ENCODE measurements at places on chromosomes 5 and 9.

DNA sequence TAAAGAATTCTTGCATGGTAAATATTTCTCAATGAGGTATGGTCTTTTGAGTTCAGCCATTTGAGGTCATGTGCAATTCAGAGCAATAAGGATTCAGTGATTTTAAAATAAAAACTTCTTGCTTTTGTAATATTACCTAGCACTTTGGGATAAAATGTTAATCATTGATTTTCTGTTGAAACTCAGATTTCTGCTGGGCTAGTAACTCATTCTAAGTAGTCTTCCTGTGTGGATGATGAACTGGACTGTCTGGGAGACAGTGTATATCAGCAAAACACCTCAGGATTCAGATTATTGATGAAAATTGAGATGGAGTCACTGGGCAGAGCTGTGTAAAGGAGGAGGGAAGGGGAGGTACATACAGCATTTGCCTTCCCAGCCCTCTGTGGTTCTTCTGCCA, 10.8 kb upstream of the PSAT1 start:
- no peak for ATAC-seq

DNA sequence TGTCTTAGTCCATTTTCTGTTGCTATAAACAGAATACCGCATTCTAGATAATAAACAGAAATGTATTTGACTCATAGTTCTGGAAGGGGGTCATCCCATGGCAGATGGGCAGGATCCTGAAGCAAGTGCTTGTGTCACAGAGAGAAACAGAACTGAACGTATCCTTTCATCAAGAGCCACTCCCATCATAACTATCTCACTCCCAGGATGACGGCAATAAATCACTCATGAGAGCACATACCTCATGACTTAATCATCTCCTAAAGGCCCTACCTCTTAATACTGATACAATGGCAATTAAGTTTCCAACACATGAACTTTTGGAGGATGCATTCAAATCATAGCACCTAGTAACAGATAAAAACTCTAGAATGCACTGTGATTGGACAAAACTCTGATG, 142.9 kb downstream of the CAMK4 start:
- ATAC-seq, result no peak

DNA sequence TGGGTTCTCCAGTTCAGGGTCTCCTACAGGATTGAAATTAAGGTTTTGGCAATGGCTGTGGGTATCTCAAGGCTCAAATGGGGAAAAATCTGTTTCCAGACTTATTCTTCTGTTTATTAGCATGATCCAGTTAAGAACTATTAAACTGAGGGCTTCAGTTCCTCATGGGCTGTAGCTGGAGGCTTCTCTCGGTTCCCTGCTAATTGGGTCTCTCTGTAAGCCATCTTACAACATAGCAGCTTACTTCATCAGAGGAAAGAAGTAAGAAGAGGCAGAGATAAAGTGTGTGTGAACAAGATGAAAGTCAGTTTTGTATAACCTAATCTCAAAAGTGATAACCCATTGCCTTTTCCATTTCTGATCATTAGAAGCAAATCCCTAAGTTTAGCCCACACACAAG, 391.9 kb downstream of the PSAT1 start:
- ATAC-seq, result no peak

- ATAC-seq, result no peak
These were observed 102.7 kb downstream of the DPYSL3 start for GRCh38 chr5:147407094-147407681.

DNA sequence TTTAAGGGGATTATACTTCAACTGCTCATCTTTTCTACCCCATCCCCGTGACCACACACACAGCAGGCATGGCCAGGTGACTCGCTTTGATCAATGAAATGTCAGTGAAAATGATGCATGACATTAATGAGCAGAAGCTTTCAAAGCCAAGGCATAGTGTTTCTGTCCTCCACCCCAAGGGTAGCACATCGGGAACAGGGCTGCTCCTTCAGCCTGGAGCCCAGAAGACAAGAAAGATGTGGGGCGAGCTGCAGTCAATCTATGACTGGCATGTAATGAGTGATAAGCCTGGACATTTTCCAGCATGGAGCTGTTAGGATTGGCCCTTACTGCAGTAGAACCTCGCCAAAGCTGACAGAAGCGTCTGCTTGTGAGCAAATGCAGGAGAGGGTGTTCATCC, 122.6 kb upstream of the IRX2 start:
- ATAC-seq, result no peak

DNA sequence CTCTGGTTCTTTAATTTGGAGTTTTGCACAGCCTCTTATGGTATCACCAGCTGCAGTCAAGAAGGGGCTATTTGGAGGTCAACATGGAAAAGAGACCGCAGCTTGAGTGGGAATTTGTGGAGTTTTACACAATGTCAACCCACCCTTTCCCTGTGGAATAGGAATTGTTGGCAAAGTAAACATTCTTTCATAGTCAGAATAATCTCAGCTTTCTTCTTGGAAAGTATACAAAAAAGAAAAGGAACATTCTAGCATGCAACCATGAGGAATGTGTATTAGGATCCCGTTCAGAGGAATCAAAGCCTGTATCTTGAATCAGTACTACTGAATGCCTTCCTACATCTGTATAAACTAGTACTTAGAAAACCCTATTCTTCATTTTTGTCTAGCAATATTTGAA, 107.6 kb downstream of the LURAP1L start:
- no peak for ATAC-seq

- ATAC-seq, result no peak
These were observed 43.3 kb downstream of the VAV2 start for GRCh38 chr9:133948561-133949485.

GRCh38 chr5:116766470-116766947, 191.9 kb upstream of the SEMA6A start:
- no peak for ATAC-seq

- no peak for ATAC-seq
These were observed 94.1 kb downstream of the GPR21 start for GRCh38 chr9:123127512-123128075.

- ATAC-seq, result no peak
These were observed 428.2 kb downstream of the ENC1 start for GRCh38 chr5:74212336-74212735.

DNA sequence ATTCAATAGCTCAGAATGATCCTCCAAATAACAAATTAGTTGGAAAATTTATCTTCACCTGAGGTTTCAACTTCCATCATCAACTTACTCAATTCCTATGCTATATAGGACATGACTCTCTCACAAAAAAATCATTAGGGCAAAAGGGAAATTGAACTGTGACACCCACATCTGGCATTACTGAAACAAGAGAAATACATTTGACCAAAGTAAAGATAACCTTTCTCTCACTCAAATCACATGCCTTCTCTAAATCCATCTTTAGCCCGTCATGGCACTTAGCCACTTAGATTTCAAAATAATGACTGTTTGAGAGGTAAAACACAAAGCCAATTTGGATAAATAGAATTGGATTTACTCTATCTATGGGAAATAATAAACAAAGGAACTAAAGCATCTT, 126.4 kb downstream of the ADAMTS6 start:
- no peak for ATAC-seq

DNA sequence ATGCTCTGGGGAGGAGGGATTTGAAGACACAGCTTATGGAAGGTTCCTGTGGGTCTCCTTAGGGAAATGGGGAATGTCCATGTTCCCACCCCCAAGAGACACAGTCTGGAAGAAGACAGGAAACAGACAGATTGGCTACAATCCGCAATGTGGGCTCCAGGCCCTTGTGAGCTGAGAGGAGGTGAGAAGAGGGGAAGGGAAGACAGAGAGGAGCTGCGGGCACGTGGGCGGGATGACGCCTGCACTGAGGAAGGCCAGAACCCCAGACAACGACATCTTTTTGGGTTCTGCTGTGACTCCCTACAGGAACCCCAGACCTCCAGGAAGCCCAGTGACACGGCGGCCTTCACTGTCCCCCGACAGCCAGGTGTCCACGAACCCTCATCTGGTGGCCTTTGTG, 29.9 kb upstream of the NKD2 start:
- ATAC-seq, result no peak

- ATAC-seq, result no peak
These were observed 32.8 kb upstream of the MCTP1 start for GRCh38 chr5:95317687-95318086.

All from activated CD4-positive, CD25-positive, alpha-beta regulatory T cell treated with anti-CD3 and anti-CD28 coated beads, Interleukin-2, amount 50 U/mL, for 24 hours (primary cell).